ENCODE measurements at places on chromosomes 7 and 10.

GRCh38 chr7:150665089-150665748 lies 20.3 kb upstream of the GIMAP2 start:
- peak; percentile 56 for DNase-seq

DNA sequence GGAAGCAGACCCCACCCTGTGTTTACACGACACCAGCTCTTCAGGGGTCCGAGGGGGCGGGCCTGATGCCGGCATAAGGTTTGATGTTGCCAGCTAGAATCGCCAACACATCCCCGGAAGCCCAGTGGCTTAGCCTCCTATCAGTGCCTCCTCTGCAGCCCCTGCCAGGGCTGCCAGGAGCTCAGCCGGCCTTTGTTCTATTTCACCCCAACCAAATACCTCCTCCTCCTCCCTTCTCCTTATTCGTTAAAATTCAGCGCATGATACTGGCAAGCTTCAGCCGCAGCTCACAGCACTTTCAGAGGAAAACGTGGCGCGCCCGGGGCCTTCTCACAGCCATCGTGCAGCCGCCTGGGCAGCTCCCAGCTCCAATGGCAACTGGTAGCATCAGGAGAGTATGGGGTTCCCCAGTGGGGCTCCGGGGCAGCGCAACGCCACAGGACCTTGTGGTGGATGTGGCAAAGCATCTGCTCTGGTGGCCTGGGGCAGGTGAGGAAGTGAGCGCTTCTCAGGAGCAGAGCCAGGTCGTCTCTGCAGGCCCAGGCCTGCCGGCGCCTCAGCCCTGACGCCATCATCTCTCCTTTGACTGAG lies 176.4 kb upstream of the RHEB start:
- DNase-seq = no peak

DNA sequence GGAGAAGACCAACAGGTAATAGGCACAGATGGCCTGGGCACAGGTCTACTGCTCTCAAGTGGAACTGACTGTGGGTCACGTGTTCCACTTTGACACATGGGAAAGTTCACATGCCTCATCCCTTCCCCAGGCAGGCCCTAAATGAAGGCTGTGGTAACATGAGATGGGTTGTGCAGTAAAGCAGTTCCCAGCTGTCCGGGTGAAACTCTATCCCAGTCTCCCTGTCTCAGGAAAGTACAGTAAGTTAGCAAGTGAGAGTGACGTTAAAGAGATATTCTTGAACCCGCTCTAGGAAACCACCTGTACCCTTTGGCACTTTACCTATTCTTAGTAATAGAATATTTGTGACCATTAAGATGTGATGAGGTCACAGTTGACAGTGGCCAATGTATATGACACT lies 343.7 kb upstream of the AOAH start:
- no peak for DNase-seq

DNA sequence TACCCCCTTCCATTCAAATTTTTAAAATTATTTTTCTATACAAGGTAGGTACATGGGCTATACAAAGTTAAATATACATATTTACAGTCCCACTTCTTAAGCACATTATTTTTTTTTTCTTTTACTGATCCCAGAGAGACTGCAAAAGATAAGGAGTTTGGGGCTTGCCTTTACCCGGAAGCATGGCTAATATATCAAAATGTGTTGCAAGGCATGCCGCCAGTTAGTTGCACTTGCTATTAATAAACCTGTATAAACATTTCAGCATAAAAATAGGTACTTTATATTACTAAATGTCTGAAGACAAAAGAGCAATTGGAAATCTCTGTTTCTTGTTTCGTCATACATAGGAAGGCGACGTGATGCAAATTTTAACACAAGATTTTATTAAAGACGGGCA lies 21.5 kb upstream of the PDLIM1 start:
- no peak for DNase-seq

GRCh38 chr10:7945469-7946187 lies 108.9 kb upstream of the GATA3 start:
- DNase-seq = no peak

- no peak for DNase-seq
These were observed 11.2 kb downstream of the ZAN start for GRCh38 chr7:100744605-100745004.

GRCh38 chr10:98294270-98294627 lies 26.3 kb upstream of the LOXL4 start:
- DNase-seq = no peak

- peak; percentile 5 for DNase-seq
These were observed 75.4 kb upstream of the PDSS1 start for GRCh38 chr10:26621889-26622711.

GRCh38 chr7:56083150-56083785 lies 9.5 kb downstream of the PHKG1 start:
- DNase-seq = no peak

DNA sequence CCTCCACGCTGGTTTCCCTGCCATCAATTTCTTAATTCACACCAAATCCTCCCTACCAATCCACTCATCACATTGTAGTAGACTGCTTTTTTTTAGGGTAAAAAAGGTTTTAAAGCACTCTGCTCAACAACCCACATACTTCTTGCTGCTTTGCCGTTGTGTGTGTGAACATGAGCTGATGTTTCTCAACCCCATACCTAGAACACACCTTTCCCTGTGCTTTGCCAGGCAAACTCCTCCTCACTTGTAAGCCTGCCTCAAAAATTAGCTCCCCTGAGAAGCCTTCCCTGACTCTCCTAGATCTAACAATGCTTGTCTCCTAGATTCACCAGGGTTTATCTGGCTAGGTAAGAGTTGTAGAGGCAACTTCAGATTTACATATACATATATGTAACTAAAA lies 119.0 kb upstream of the FAM133B start:
- no peak for DNase-seq

DNA sequence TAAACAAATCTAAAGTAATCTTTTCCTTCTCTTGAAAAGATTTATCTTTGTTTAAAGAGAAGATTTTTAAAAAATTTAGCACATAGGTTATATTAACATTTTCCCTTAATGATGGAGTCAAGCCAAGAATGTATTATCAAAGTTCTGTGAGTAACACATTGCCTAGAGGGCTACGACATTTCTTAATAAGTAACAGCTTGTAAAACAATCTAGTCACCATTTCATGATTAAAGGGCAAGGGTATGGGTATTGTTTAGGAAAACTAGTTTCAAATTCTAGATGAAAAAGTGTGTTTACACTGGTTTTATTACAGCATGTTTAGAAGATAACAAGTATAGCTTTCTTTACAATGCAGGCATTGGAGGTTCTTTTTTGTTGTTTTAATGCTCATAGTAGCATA lies 28.6 kb upstream of the LAMB4 start:
- no peak for DNase-seq

- DNase-seq = no peak
These were observed 256.4 kb downstream of the KIAA1217 start for GRCh38 chr10:24465124-24465874.

- no peak for DNase-seq
These were observed 14.7 kb downstream of the WDR37 start for GRCh38 chr10:1070919-1071318.

- no peak for DNase-seq
These were observed 60.7 kb upstream of the NRP1 start for GRCh38 chr10:33395201-33395600.

- no peak for DNase-seq
These were observed 130.5 kb downstream of the CDK14 start for GRCh38 chr7:90726623-90727022.

- no peak for DNase-seq
These were observed 120.8 kb upstream of the GAD2 start for GRCh38 chr10:26095781-26096180.

DNA sequence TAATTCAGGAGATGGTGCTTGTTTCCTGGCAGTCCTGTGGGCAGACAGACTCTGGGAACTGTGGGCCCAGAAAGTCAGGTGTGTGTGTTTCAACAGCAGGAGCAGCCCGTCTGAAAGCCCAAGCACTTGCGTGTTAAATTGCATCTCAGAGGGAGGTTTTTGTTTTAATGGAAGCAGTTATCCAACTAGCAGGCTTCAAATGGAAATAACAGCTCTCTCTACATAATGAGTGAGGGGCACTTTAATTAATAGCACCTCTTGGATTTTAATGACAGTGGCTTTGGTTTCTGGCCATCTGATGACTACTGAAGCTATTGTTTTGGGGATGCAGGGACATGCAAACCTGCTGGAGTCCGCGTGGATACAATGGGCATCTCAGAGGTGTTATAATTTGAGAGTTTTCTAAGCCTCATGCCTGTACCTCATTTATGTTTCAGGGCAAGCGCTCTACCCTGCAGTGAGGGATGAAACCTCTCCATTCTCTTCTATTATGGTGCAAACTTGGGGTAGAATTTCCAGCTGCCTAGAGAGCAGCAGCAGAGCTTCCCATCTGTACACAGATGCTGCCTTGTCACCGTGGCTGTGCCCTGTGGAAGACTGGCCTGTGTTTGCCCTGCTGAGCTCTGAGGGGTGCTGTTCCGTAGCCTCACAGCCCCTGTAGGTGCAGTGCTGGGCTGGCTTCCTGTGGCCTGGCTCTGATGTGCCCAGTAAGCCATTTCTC lies 206.6 kb upstream of the GPR26 start:
- DNase-seq = no peak

GRCh38 chr7:136523571-136523970 lies 344.9 kb upstream of the CHRM2 start:
- no peak for DNase-seq

DNA sequence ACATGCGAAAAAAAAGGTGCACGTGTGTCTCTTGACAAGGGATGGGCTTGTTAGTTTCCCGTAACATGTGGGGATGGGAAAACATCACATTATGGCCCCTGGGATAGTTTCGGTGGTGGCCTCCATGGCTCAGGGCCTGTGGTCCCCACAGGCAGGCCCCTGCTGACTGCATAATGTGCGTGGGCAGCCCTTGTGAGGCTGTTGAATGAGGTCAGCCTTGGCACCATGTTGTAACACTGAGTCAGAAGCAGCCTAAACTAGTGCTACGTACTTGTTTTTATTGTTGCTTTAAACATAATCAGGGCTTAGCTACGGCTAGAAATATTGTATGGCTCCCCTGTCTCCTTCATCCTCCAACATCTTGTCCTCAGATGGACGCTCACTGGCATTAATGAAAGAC lies 80.6 kb downstream of the BEND7 start:
- DNase-seq = no peak

- no peak for DNase-seq
These were observed 223.7 kb upstream of the MKLN1 start for GRCh38 chr7:131103997-131104396.

- DNase-seq = peak; percentile 3
These were observed 1.2 kb downstream of the TSPAN12 start for GRCh38 chr7:120856621-120857352.

GRCh38 chr7:90710466-90710850 lies 114.3 kb downstream of the CDK14 start:
- DNase-seq = no peak

GRCh38 chr10:132918617-132919373 lies 23.6 kb downstream of the CFAP46 start:
- DNase-seq = no peak

DNA sequence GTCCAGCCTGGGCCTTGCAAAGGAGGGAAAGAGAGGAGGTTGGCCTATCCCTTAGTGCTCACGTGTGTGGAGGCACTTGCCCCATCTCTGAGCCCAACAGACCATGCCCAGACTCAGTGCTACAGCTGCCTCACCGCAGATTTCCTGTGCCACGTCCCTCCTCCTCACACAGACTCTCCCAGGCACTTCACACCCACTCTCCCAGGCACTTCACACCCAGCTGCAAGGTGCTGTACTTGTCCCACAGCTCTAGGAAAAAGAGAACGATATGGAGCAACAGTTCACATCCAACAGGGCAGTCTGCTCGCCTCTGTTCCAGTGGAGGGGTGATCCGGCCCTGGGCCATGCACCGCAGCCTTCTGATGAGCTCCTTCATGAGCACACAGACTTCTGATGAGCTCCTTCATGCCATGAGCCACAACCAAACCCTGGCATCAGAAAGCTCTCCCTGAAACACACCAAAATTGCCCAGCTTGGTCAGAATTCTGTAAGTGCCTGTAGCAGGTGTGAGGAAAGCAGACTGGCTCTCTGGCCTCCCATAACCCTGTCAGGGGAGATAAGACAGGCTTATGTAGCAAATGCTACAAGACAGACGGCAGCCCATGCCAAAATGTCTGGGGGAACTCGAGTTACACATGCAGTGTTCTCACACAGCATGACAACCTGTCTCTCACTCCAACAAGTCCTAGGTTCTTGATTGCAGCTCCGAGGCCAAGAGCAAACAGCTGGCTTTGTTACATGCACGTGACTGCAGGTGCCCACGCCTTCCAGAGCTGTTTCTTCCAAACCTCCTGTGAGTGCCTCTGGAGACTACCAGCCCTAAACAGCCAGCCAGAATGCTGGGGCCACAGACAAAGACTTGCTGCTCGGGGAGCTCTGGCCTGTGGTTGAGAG lies 348.5 kb downstream of the GRID1 start:
- no peak for DNase-seq

DNA sequence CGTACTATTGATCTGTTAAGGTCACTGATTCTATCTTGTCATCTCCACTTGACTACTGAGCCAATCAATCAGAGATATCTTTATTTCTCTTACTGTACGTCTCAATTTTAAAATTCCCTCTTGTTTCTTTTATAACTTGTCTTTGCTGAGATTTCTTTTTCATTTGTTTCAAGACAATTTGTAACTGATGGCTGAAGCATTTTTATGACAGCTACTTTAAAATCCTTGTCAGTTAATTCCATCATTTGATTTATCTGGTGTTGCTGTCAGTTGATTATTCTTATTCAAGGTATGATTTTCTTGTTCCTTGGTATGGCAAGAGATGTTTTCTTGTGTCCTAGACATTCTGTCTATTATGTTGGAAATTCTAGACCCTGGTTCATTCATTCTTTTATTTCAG lies 76.6 kb downstream of the TYW1B start:
- DNase-seq = no peak

- no peak for DNase-seq
These were observed 57.5 kb upstream of the PTPN12 start for GRCh38 chr7:77479536-77480088.

- DNase-seq = no peak
These were observed 173.3 kb downstream of the SLC16A9 start for GRCh38 chr10:59536167-59537014.

DNA sequence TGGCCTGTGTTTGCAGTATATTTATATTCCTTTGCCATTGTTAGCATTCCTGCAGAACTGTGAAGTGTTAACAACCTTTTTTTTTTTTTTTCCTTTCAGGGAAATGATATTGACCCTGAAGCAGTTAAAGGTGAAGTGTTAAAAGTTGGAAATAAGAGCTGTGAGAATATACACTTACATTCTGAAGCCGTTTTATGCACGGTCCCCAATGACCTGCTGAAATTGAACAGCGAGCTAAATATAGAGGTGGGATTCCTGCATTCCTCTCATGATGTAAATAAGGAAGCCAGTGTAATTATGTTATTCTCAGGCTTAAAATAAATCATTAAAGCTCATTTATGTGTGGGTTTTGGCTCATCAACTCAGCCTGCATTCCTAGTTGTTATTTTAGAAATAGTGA lies 92.8 kb upstream of the CAPZA2 start:
- no peak for DNase-seq
